ENCODE measurements at places on chromosomes 5 and 9. TPM values are rescaled to one million over a fixed set of nuclear protein-coding genes. Genes with fewer than 3 reads are reported as not detected.

- DNase-seq = peak; percentile 42
Measured at GRCh38 chr9:107612136-107612535, 122.6 kb upstream of the KLF4 start.

- DNase-seq = peak; percentile 57
Measured at GRCh38 chr9:135343837-135344522, 135.6 kb upstream of the PPP1R26 start.

- DNase-seq = peak; percentile 41
Measured at GRCh38 chr9:84939774-84940173, 270.2 kb downstream of the NTRK2 start.

DNA sequence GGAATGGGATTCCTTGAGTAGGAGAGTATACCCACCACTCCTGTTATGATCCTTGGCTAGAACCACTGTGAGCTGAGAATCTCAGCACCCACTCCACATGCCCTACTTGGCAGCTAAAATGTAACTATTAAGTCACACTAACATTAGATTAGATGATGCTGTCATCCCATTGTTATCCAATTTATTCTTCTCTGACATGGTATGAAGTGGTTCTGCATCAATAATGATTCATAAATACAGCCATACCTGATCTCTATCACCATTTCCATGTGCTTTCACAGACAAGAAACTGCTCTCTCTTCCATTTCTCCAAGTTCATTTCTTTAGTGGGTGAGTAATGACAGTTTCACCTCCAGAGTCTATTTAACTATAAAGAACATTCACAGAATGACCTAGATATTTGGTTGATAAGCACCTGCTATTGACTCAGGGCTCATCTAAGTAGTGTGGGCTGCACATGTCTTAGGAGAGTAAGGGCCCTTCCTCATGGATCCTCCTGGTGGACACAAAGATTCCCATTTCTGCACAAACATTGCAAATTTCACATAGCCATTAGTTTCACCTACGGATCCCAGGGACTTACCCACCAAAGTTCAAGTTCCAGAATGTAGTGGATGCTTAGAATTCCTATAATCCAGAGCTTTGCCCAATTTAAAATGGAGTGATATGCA lies 187.9 kb downstream of the EBF1 start:
- DNase-seq = peak; percentile 44

- no peak for DNase-seq
Measured at GRCh38 chr9:68750255-68750654, 45.2 kb downstream of the PIP5K1B start.

DNA sequence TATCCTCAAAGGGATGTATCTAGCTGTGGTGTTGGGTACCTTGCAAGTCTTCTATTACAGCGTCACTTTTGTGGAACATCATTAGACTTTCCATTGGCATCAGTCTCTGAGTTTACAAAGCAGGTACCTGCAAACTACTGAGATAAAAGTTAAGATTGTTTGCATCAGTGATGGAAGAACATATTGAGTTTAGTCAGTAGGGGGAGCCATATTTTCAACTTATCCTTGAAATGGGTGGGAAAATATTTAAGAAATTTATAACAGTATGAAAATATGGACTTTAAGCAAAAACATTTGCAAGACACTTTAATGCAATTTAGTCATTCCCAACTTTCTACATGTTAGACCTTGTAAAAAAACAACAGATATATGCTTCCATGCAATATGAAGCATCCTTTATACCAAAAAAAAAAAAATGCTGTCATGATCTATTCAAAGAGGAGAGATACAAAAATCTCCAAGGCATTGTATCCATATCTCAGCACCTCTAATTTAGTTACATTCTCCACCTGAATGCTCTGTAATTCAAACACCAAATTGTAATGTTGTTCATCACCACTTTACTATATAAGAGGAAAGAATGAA lies 98.6 kb upstream of the ADAMTS19 start:
- peak; percentile 14 for DNase-seq

DNA sequence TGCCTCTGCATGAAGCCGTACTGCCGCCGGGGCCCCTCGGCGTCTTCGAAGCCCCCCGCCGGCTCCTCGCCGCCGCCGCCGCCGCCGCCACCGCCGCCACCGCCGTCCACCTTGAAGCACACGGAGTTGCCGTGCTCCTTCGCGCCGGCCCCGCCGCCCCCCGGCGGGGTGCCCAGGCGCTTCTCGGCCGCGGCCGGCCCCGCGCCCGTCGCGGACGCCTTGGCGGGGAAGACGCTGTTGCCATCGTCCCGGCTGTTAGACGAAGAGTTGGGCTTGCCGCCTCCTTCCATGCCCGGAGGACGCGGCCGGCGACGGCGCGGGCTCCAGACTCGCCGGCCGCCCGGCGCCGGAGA lies 400 bp downstream of the HCN1 start:
- no peak for DNase-seq

- no peak for DNase-seq
Measured at GRCh38 chr5:130234816-130235215, 330.6 kb downstream of the CHSY3 start.

- peak; percentile 93 for DNase-seq
Measured at GRCh38 chr5:78518365-78519197, 130.0 kb downstream of the LHFPL2 start.

- DNase-seq = no peak
Measured at GRCh38 chr5:172505845-172506244, 51.5 kb upstream of the SH3PXD2B start.

DNA sequence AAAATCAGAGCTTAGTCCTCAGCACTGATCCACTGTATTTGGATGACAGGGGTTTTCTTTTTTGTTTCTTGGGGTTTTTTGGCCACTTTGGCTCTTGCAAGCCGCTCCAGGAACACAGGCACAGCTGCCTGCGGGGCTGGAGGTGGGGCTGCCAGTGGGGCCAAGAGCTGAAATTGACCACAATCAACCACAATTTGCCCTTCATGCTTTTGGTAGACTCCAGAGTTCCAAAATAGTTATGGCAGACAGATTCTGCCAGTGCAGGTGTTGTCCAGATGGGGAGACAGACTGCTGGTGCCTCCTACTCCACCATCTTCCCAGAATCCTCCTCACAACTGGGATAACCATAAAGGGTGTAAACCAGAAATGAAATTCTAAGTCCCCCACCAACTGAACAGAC lies 36.5 kb downstream of the PLEKHG4B start:
- no peak for DNase-seq

DNA sequence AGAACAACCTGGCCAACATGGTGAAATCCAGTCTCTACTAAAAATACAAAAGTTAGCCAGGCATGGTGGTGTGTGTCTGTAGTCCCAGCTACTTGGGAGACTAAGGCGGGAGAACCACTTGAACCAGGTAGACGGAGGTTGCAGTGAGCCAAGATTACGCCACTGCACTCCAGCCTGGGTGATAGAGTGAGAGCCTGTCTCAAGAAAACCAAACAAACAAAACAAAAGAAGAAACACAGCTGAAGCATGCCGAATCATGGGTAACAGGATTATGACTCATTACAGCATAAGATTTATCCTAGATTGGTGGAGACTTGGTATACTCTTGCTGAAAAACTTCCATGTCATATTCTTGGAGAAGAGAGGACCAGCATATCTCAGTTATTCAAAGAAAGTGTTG lies 236.7 kb upstream of the CCNH start:
- DNase-seq = no peak

GRCh38 chr5:33422191-33422590 lies 18.6 kb upstream of the TARS1 start:
- no peak for DNase-seq

- DNase-seq = no peak
Measured at GRCh38 chr9:27436234-27436633, 87.9 kb upstream of the IFNK start.

TLX3 gene
- polyA plus RNA-seq = not detected

KCNV2 gene
- polyA plus RNA-seq = not detected

FPGS gene
- polyA plus RNA-seq = 60.2 TPM

AIF1L gene
- 0.28 TPM for polyA plus RNA-seq

TMEM232 gene
- 0.78 TPM for polyA plus RNA-seq

SPATA31A3 gene
- not detected for polyA plus RNA-seq

SHROOM1 gene
- polyA plus RNA-seq = 3.8 TPM

Measured in GM23248 (cell line).